Ovary (tissue), 10 donors: ENCODE measurements at places on chromosomes 1 and 21. TPM values are rescaled to one million over a fixed set of nuclear protein-coding genes. Genes with fewer than 3 reads are reported as not detected.

Gene GPR157
- 12.2 TPM for total RNA-seq

Gene LCE1D
- total RNA-seq = not detected

Gene CHIT1
- total RNA-seq = 0.23 TPM

Gene LCE1A
- not detected for total RNA-seq

Gene TRAF3IP3
- total RNA-seq = 2.4 TPM

Gene LCE2A
- total RNA-seq = not detected

Gene AIRE
- total RNA-seq = not detected

Gene PRMT6
- total RNA-seq = 12.6 TPM

Gene ERICH3
- 10.9 TPM for total RNA-seq

Gene ZNF648
- 0.57 TPM for total RNA-seq

Gene SLAMF9
- total RNA-seq = not detected

Gene NBPF14
- total RNA-seq = 25.9 TPM

Gene TRIM58
- 0.41 TPM for total RNA-seq

Gene PRR9
- total RNA-seq = not detected

Gene OLFML3
- 157 TPM for total RNA-seq
